ENCODE measurements at places on chromosomes 5 and 9.
A peak's percentile ranks its signal among the peaks of the same experiment; 100 is the strongest.

DNA sequence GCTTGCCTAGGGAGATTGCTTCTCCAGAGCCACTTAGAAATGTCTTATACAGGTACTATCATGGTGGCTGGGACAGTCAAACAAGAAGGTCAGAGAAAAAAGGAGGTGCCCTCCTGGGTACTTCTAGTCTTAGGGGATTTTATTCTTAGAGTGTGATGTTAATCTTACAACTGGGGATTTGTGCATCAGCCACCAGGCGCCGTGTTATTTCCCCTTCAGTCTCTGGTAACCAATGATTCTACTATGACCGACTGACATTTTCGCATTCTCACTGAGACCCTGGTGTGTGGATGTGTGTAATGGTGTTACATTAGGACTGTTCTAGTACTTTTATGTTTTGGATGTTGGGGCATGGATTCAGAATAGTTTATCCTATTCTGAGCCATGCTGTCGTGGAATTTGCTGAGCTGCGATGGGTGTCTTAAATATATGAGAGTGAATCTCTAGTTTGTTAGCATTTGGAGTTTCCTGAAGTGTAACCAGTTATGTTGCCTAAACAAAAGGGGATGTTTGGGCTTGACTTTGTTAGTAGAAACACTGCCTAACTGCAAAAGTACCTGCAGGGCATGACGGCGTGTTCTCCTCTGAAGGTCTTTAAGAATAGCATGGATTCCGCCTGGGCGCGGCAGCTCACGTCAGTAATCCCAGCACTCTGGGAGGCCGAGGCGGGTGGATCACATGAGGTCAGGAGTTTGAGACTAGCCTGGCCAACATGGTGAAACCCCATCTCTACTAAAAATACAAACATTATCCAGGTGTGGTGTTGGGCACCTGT lies 175.2 kb upstream of the DAP start:
- DNase-seq, result no peak

DNA sequence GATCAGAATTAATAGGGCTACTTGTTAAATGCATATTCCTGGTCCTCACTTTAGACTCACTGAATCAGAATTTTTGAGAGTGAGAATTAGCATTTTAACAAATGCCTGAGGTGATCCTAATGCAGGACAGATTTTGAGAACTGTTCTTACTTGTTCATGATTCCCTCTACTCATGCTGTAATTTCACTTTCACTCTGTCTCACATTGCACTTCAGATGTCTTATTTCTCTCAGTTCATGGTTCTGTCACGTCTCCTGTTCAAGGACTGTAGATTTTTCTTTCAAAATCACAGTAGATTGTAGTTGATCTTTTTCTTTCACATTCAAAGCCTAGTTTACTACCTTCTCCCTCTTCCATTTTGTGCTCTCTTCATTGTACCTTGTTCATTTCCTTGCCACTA lies 54.3 kb downstream of the ADGRV1 start:
- DNase-seq, result no peak

GRCh38 chr5:169296419-169297143 lies 4.4 kb downstream of the SLIT3 start:
- no peak for DNase-seq

GRCh38 chr9:121073038-121073437 lies 1.7 kb upstream of the CNTRL start:
- DNase-seq, result peak; percentile 3

- peak; percentile 35 for DNase-seq
Observed at GRCh38 chr5:152072091-152072490, 147.4 kb upstream of the GLRA1 start.

DNA sequence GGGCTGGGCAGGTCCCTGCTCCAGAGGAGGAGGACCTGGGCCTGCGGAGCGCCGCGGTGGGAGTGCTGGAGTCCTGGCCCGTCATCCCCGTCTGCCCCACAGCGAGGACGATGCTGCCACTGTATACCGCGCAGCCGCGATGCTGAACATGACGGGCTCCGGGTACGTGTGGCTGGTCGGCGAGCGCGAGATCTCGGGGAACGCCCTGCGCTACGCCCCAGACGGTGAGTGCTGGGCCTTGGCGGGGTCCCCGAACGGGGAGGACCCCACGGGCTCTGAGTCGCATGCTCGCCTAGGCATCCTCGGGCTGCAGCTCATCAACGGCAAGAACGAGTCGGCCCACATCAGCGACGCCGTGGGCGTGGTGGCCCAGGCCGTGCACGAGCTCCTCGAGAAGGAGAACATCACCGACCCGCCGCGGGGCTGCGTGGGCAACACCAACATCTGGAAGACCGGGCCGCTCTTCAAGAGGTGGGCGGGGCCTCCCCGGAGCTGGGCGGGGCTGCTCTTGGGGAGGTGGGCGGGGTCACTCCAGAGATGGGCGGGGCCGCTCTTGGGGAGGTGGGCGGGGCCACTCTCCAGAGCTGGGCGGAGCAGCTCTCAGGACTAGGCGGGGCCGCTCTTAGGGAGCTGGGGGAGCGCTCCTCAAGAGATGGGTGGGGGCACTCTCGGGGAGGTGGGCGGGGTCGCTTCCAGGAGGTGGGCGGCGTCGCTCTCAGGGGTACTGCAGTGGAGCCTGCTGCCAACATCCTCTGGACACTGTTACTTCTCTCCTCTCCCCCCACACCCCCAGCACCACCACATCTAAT lies 13.1 kb downstream of the LRRC26 start:
- no peak for DNase-seq

All from NCI-H1694 treated with DMSO at 0.1 percent for 48 hours (cell line).